AG10803 (cell line): ENCODE measurements at places on chromosomes 7 and 10.

GRCh38 chr7:33325754-33326484 is 196.6 kb downstream of the BBS9 start:
- DNase-seq, result no peak

DNA sequence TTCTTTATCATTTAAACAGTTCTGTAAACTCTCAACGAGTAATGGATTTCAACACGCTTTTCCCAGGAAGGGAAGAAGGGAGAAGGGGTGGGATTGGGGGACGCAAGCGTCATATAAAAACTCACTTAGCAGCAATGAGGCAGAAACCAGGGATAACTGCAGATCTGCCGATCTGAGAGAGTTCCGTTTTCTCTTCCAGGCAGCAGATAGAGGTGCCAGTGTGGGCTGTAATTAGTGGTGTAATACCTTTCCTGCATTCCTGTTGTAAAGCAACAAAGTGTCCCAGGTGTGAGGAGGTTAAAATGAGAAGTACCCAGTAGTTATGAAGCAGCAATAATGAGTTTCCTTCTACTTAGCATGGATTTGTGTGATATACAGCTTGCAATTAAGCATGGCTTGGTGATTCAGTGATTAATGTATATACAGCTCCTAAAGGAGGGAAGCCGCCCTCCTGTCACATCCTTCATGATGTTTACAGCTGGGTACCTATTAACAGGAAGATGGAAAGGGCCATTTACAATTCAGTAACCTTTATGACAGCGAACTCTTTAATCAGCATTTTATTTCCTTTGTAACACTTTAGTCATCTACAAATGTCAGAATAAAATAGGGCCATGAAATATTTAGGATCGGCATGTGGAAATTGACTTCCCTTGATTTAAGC is 271.9 kb downstream of the LRMDA start:
- DNase-seq, result no peak

GRCh38 chr10:22372917-22373316 is 27.6 kb downstream of the SPAG6 start:
- peak; percentile 5 for DNase-seq

DNA sequence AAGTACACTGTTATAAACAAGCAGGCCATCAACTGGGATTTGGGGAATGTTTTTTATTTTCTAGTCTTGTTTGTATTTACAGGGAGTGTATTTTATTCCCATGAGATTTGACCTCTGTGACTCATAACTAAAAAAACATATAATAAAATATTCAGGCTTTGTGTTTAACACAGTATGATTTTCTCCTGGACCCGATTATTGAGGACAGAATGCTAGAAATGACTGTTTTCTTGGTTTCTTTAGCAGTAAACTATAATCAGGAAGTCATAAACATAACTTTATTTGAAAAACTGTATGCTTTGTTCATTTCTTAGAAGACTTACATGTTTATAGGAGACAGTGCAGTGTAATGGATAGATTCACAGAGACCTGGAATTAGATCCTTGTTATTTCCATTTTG is 2.1 kb downstream of the NHLRC2 start:
- DNase-seq, result no peak

GRCh38 chr7:122528879-122529481 is 169.9 kb downstream of the RNF133 start:
- DNase-seq, result peak; percentile 43

GRCh38 chr7:24334627-24335026 is 50.6 kb downstream of the NPY start:
- no peak for DNase-seq

DNA sequence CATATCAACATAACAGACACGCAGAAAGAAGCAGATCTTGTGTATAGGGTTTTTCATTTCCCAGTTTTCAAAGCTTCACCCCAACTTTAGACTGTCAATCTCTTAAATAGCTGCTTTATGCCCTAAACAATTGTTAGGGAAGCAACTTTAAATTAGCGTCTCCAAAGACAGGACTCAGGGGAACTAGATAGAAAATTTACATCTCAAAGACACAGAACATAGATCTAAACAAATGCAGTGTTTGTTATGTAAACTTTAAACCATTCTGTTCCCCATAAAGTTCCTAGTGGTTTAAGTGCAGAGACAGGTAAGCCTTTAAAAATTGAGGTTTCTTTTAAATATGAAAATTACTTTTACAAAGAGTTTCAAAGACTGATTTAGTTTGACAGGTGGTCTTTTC is 379.2 kb upstream of the GHITM start:
- DNase-seq, result no peak

DNA sequence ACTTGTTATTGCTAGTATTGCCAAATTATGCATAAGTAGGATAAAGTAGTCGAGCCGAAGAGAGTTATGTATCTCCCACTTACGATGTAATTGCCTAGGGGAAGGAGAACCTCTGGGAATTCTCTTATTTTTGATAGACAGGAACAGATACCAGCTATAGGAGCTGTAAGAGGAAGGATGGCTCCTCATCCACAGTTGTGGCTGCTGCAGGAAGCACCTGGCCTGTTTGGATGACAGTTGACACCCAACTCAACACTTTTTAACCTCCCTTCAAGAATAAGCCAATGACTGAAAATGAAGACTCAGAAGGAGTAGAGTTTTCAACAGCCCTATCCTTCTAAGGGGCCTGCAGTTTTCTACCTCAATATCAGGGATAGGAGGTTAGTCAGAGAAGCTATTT is 6.3 kb downstream of the DYDC1 start:
- no peak for DNase-seq

DNA sequence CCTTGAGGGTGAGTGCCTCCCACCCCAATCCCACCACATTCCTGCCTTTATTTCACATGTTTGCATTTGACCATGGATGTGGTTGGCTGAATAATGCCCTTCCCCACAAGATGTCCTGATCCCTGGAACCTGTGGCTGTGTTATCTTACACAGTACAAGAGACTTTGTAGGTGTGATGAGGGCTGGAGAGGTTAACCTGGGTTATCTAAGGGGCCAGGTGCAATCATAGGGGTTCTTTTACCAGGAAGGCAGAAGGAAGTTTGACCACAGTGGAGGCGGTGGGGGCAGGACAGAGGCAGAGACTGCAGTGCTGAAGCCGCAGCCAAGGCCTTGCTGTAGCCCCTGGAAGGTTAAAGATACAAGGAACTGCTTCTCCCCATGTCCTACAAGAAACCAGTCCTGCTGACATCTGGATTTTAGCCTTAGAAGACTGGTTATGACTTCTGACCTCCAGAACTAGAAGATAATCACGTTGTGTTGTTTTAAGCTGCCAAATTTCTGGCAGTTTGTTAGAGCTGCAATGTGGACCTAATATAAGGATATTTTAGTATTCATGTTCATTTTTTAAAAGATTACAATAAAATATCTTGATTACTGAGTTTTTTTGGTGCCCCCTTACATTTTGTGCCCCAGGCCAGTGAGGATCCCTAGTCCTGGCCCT is 136.6 kb downstream of the ARHGAP22 start:
- DNase-seq, result no peak

DNA sequence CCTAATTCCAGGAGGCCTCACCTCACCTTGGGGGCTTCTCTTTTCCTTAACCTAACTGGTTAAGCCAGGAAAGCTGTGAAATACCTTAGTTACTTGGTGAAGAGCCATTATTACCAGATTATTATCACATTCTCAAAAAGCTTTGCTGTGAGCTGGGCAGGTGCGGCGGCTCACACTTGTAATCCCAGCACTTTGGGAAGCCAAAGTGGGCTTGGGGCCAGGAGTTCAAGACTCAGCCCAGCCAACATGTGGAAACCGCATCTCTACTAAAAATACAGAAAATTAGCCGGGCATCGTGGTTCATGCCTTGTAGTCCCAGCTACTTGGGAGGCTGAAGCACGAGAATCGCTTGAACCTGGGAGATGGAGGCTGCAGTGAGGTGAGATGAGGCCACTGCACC is 102.4 kb upstream of the KLF6 start:
- DNase-seq, result peak; percentile 33

- DNase-seq, result no peak
Observed at GRCh38 chr10:118207470-118208007, 134.6 kb downstream of the FAM204A start.

- peak; percentile 93 for DNase-seq
Observed at GRCh38 chr7:5694912-5695726, 86.3 kb downstream of the RNF216 start.

DNA sequence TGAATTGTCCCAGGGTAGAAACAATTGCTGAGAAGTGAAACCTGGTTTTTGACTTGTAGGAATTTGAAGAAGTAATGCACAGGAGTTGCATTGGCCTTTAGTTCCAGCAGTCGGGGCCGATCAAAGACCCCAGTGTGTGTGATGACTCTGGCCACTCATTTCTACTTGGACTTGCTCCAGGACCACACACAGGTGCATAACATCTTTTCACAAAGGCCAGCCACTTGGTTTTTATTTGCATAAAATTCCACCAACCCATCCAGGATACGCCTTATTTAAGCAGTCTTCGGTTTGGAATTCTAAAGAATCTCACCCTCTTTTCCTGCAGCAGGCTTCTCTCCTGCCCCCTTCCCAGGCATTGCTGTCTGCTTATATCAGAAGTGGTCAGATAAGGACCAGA is 162.0 kb upstream of the HABP2 start:
- no peak for DNase-seq

GRCh38 chr10:58577437-58577777 is 64.7 kb downstream of the BICC1 start:
- DNase-seq, result peak; percentile 89

DNA sequence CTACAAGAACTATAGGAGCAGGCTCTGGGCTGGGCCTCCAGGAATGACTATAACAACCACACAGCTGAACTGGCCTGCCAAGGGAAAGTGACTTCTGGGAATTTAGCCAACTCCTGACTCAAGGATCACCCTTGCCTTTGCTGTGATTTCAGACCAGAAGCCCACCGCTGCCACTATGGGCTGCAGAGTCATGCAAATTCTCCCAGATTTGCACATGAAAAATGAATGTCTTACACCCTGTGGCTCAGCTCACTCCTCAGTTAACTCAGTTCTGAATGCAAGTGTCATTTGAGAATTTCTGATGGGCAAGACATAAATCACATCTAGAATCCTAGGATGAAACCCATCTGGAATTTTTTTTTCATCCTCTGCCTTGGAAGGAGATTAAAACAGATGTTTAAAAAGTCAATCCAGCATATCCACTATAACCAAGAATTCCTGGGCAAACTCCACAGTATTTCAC is 186.5 kb upstream of the BET1 start:
- DNase-seq, result peak; percentile 97
